ENCODE measurements at places on chromosomes 11 and 22.

DNA sequence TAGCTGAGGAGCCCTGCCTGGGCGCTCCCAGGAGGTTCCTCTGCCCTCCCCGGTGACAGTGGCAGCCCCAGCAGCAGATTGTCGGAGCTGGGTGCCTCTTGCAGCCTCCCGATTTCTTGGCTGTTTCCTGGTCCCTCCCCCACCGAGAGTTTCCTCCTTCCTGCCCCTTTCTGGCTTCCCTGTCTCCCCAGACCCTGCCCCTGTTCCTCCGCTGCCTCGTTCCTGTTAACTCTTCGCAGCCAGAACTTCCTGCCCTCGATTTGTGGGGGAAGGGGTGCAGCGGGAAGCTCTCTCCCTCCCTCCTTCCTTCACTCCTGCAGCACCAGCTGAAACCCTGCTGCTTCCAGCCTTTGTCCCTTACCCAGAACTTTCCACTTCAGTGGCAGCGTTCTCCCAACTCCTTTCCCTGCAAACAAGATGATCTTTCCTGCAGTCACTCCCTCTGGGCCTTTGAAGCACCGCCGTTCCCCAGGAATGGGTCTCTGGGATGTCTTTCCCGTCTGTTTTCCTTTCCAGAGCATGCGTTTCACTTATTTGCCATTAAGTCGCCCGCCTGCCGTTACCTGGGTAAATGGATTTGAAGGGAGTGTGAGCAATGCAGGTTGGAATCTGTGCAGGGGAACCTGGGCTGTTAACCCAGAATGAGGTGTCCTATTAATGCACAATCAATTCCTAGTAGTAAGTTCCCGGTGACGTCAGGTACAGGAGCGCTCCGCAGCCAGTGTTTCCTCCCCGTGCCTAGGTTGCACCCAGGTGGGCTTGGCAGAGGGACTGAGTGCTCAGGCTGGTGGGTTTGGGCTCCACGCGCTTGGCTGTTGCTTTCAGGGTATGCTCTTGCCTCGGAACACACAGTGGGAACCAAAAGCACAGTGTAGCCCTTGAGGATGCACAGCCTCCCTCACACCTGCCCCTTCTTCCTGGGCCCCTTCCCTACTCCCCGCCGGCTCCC lies 4.3 kb downstream of the GRK2 start:
- DNase-seq: peak; percentile 50

- no peak for DNase-seq
Observed at GRCh38 chr11:132022285-132022684, 651.9 kb downstream of the NTM start.

GRCh38 chr11:109241988-109242536 lies 179.9 kb upstream of the C11orf87 start:
- DNase-seq: no peak

- DNase-seq: no peak
Observed at GRCh38 chr11:45348729-45349128, 62.6 kb upstream of the SYT13 start.

GRCh38 chr11:126417091-126417862 lies 61.8 kb downstream of the ST3GAL4 start:
- no peak for DNase-seq

- peak; percentile 69 for DNase-seq
Observed at GRCh38 chr22:41092847-41093411, 537 bp downstream of the EP300 start.

- DNase-seq: no peak
Observed at GRCh38 chr11:123072332-123072761, 10.4 kb upstream of the HSPA8 start.

DNA sequence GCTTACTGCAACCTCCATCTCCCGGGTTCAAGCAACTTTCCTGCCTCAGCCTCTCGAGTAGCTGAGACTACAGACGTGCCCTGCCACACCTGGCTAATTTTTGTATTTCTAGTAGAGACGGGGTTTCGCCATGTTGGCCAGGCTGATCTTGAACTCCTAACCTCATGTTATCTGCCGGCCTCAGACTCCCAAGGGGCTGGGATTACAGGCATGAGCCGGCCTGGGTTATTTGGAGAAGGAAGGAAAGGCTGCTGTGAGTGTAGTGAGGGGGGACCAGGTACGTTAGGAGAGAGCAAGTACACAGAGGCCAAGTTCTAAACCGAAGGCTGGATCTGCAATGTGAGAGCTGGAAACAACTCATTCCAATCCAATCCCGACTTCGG lies 453 bp downstream of the BATF2 start:
- DNase-seq: no peak

GRCh38 chr11:97398246-97398645 lies 1008.4 kb downstream of the JRKL start:
- no peak for DNase-seq

DNA sequence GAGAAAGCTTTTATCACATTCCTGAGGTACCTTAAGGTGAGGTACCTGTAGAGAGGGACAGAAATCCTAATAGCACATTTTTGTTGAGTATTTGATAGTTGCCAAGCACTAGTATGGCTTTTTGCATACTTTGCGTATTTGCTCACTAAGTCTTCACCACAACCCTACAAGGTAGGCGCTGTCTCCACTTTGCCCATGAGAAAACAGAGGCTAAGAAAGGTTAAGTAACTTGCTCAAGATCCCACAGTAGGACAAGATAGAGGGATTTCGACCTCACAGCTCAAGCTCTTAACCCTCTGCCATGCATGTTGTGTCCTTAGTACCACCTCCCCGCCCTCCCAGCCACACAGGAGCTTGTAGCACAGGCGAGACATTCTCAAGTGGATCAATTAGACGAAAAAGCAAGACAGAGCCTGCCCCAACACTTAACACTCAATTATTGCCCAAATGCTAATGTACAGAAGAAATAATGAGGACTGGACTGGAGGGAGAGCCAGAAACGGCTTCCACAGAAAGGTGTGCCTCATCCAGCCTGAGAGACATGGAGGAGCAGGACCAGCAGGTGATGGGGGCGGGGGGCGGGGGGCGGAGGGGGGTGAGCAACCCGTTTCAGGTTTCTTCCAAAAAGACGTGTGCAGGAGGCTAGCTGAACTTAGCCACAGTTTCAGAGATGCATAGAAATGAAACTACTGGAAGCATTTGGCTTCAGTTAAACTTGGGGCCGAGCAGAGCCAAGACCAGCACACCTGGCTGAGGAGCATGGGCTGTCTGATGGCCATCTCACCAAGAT lies 26.7 kb upstream of the CD44 start:
- no peak for DNase-seq

DNA sequence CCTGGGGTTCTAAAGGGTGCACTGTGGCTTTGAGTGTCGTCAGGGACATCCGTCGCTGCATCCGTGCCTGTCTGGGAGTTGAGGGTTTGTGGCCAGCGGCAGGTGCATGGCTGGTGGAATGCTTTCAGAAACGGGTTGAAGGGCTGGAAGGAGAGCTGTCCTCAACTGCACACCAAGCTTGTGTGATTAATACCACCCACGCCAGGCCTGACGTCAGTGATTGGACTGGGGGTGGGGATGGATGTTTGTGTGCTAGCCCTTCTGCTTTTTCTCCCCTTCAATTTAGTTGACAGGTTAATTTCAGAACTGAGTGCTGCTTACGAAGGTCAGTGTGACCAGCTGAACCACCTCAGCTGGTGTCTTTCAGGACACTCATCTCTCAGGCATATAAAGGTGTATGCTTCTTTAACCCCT lies 3.2 kb upstream of the GAB2 start:
- peak; percentile 49 for DNase-seq

GRCh38 chr11:58992489-58992888 lies 53.2 kb downstream of the GLYATL1 start:
- no peak for DNase-seq

- no peak for DNase-seq
Observed at GRCh38 chr22:17580441-17581031, 17.2 kb downstream of the SLC25A18 start.

DNA sequence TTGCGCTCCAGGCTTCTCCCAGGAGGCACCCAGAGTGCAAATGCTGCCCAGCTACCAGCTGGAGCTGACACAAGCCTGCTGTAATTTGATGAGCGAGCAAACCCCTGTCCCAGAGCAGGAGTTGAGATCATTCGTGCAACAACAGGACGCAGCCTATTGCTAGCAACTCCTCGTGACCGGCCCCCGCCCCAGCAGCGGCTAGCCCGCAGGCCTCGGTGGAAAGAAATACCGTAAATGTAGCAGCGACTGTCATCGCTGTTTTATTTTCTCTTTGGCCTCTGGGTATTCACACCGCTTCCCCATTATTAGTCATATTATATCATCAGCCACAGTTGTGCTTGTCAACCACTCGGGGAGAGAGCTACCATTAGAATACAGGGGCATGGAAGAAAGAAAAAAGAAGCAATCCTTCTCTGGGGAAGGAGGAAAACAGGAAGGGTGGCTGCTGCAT lies 59.2 kb upstream of the ATXN10 start:
- DNase-seq: no peak

DNA sequence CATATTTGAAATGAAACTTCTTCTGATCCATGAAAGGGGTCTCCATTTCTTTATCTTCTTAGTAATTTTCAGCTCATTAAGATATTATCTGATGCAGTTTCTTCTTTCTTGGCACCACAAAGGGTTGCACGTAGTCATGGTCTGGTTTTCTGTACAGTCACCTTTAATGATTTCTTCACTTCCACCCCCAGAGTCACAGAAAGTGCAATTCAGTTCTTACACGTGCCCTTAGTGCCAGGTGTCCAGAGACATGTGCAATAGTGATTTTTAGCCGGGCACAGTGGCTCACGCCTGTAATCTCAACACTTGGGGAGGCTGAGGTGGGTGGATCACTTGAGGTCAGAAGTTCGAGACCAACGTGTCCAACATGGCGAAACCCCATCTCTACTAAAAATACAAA lies 202.8 kb upstream of the MTNR1B start:
- DNase-seq: no peak

DNA sequence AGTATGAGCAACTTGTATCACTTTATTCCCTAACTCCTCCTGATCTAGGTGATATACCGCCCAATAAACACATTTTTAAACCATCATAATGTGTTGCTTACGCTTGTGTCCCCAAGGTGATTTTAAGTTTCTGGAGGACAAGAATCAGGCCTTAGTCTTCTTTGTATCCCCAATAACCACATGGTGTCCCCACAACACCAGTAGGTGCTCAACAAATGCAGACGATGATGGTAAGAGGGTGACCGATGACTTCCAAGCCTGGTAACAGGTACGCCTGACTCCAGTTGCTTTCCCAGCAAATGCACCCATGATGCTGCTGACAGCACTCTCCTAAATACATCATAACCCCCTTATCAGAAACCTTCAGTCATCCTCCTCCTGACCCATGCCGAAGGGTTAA lies 64.2 kb downstream of the EFCAB6 start:
- DNase-seq: no peak

DNA sequence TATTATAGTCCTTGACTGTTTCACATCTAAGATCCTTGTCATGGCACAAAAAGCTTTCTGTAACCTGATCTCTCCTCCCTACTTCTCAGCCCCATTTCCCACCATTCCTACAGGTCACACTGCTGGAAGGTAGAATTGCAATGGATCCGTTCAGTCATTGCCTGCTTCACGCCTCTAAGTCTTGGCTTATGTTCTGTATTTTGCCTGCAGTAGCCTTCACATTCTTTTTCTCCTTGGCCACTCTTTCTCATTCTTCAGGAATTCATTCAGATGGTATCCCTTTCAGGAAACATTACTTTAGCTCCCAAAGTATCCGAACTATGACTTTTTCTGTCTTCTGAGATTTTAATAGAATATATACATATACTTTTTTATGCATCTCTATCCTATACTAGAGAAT lies 731.5 kb downstream of the NTM start:
- no peak for DNase-seq

- no peak for DNase-seq
Observed at GRCh38 chr11:72483412-72484186, 49.3 kb upstream of the CLPB start.

DNA sequence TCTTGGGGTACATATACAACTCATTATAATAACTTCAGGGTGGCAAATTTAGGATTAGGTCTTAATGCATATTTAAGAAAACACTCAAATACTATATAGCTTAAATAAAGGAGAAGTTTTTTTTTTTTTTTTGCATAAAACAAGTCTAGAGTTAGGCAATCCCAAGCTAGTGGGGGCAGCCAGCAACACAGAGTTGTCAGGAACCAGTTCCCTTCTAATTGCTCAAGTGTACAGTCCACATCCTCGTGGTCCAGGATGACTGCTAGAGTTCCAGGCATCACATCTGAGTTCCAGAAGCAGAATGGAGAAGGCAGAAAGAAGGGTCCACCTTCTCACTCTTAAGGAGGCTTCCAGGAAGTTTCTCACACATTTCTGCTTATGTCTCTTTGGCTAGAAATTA lies 261.9 kb upstream of the PLET1 start:
- DNase-seq: no peak

DNA sequence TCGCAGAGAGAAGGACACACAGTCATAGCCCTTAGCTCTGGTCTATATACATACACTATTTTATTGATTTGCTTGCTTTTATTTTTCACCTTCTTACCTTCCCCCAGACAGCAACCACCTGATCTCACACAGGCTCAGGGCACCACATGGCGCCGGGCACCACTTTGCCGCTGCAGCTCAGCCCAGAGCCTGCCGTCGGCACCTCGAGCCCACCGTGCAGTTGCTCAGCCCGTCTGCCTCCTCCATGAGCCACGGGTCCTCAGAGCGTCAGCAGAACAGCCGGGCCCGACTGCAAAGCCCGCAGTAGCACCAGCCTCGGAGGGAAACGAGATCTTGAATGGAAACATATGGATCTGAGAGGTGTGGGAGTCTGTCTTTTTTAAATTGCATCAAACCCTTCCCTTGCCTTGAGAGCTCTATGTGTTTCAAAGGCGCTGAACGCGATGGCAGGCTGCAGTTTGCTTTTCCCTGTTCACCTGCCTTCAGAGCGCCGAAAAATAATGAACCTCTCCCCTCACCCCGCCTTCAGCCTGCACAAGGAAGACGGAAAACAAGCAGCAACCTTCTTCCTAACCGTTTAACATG lies 505.4 kb downstream of the MN1 start:
- no peak for DNase-seq

- DNase-seq: no peak
Observed at GRCh38 chr11:128222245-128222884, 365.0 kb downstream of the ETS1 start.

DNA sequence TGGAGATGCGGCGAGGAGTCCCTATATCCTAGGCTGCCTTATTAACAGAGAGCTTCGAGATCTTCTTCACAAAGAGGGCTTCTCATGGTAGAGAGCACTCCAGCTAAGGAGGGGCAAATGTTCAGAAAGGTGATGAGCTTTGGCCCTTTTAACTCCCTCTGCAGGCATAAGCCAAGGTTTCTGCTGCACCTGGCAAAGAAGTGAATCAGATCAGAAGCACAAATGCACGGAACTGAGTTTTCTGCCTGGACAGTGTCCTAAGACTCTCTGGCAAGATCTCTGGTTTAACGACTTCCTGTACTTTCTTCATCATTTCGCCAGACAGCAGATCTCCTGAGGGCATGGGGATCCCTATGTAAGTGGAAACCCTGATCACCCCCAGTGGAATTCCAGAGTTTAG lies 37.2 kb downstream of the POU2AF3 start:
- no peak for DNase-seq
